ENCODE measurements at places on chromosomes 6 and 20.

DNA sequence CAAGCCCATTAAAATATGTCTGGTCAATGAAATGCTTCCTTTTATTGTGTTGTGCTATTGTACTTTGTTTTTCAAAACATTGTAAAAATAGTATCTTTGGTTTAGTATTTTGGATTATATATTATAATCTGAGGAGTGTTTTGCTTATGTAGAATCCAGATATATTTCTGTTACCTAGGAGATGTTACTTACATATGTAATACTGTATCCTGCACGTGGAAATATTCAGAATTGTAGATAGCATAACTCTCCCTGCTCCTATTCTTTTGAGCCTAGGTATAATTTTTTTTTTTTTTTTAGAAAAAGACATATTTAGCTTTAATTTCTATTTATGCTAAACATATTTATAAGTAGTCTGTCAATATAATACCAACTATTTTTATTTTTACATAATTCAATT lies 130.6 kb downstream of the CD109 start:
- no peak for DNase-seq

DNA sequence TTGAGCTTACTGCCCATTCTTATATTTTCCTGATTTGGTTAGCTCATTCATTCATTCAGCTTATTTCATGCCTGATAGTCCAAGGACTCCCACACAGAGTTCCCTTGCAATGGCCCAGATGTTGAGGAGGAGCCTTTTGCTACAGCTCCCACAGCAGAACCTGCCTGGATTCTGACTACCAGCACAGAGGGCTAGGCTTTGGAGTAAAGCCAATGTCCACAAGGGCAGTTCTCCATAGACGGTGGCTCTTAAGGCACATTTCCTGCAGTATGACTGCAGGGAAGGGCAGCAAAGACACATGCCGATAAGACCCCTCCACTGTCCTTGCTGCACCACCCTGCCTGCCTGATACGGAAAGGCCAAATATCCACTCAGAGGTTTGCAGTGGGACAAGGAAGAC lies 112.3 kb upstream of the SYNDIG1 start:
- DNase-seq: no peak

- no peak for DNase-seq
Observed at GRCh38 chr20:63343460-63344445, 17.4 kb downstream of the CHRNA4 start.

DNA sequence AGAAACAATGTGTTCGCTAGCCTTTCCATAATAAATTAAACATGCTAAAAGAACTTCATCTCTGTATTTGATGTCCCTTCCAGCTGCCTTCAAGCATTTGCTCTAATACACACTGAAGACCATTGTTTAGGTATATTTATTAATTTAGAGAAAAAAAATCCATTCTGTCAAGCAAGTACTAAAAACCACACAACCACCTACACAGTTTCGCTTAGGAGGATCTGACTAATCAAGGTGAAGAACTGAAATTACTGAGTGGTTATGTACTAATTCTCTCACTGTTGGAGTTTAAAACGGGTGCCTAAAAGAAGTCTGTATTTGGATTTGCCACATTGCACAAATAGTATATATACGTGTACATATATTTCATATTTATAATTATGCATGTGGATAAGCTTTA lies 58.9 kb downstream of the GMDS start:
- no peak for DNase-seq

GRCh38 chr6:85126485-85127167 lies 323.3 kb upstream of the NT5E start:
- DNase-seq: no peak

DNA sequence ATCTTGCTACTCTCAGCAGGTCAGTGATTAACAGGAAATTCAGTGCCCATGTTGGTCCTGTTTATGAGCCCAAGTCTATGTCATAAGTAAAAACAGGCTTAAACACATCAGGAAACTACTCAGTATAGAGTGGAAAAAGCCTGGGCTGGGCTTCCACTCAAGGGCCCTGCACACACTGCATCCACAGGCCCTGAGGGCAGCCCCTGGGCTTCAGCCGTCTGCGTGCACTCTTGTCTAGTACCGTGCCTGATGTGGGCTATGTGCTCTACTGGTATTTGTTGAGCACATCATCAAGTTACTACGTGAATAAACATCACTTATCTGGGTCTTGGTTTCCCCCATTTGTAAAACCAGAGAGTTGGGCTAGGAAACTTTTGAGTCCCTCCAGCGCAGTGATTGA lies 135.2 kb downstream of the PACRG start:
- DNase-seq: no peak

GRCh38 chr6:99026135-99026534 lies 78.4 kb upstream of the FBXL4 start:
- no peak for DNase-seq

- DNase-seq: peak; percentile 3
Observed at GRCh38 chr20:33443006-33443511, 504 bp downstream of the SNTA1 start.

GRCh38 chr20:17043323-17043722 lies 183.5 kb upstream of the PCSK2 start:
- no peak for DNase-seq

GRCh38 chr6:157860505-157860991 lies 37.5 kb downstream of the SNX9 start:
- no peak for DNase-seq

DNA sequence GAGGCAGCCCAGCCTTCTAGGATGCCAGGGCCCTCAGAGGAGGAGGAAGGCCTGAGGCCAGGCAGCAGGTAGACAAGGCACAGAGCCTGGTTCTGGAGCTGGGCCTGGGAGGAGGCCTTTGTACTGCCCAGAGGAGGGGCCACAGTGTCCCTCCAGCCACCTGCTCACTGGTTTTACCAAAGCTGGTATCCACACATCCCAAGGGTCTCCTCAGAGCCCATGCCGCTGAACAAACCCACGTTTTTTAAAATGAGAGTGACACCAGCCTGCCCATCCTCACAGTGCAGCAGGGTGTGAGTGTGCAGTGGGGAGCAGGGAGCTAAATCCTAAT lies 162.7 kb downstream of the LY86 start:
- DNase-seq: no peak

- no peak for DNase-seq
Observed at GRCh38 chr6:34656378-34657036, 40.1 kb downstream of the ILRUN start.

DNA sequence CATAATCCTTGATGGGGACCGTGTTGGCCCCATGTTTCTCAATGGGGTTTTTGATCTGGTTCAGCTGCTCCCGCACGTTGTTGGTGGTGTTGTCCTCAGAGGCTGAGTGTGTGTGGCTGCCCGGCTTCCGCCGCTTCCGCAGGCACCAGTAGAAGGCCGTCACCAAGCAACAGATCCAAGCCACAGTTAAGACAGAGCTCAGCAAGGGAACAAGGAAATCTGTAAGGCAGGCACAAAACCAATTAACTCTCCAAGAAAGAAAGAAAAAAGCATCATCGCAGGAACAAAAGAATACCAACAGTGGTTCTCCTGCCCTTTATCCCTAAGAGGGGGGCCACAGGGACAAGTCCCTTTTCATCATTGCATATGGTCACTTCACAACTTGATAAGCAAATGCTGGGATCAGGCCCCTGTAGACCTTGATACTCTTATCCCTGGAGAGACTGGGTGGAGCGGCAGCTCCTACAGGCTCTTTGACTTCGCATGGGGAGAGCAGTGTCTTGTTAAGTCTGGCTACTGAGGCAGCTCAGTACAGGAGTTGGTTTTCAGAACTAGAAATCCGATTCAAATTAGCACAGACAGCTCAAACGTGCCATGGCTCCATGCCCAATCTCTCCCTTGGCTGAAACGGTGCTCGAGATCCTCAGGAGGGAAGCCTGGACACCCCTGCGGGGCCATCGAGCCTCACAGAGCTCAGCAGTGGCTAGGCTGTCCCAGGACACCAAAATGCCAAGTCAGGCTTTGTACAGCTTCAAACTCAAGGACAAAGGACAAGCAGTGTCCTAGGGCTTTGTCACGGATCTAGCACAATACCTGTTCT lies 33.9 kb downstream of the JAG1 start:
- DNase-seq: no peak

DNA sequence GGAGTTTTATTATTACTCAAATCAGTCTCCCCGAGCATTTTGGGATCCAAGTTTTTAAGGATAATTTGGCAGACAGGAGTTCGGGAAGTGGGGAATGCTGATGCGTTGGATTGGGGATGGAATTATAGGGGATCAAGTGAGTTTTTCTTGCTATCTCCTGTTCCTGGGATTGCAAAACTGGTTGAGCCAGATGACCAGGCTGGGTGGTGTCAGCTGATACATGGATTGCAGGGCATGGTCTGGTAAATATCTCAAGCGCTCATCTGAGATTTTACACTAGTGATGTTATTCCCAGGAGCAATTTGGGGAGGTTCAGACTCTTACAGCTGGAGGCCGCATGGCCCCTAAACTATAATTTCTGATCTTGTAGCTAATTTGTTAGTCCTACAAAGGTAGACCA lies 54.7 kb downstream of the ENPP1 start:
- no peak for DNase-seq

GRCh38 chr6:83169511-83169910 lies 23.6 kb downstream of the PGM3 start:
- no peak for DNase-seq

DNA sequence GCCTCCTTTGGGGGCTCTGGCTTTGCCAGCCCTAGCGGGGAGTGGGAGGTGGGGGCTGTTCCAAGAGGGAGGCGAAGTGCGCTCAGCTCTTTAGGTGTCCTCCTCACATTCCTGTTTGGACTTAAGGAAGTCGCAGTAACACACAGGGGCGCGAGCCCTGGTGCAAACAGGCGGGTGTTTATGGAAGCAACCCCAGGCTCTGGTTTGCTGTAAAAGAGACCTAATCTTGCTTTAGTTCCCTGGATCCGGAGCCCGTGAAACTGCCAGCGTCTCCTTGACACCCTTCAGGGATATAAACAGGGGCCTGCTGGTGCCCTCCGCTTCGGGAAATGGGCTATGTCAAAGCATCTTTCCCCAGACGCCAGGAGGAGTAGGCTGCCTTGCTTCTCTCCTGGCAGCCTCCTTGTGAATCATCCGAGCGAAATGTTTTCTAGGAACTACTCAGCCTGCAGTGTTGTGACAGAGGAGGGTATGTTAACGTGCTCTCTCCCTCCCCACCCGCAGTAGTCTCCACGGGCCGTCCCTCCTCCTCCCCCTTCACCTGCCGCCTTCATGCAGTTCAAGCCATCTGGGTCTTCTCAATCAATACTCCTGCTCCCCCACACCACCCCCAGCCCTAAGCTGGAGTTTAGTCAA lies 168.0 kb upstream of the LRFN2 start:
- DNase-seq: no peak

DNA sequence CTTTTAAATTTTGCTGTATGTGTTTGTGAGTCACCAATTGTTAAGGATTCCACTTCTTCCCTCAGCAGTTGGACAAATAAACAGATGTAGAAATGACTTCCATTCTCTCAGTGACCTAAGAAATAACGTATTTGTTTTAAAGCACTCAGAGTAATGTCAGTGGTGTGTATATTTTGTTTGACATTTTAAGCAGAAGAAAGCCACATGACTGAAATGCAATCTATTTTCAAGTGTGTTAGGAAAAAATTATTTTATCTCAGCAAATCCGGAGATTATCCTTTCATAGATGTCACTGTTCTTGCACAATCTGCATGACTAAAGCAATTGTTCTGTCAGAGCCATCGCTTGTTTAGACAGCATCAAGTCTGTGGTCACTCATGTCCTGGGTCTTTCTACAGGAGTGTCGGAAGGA lies 77.1 kb downstream of the JAG1 start:
- DNase-seq: no peak

DNA sequence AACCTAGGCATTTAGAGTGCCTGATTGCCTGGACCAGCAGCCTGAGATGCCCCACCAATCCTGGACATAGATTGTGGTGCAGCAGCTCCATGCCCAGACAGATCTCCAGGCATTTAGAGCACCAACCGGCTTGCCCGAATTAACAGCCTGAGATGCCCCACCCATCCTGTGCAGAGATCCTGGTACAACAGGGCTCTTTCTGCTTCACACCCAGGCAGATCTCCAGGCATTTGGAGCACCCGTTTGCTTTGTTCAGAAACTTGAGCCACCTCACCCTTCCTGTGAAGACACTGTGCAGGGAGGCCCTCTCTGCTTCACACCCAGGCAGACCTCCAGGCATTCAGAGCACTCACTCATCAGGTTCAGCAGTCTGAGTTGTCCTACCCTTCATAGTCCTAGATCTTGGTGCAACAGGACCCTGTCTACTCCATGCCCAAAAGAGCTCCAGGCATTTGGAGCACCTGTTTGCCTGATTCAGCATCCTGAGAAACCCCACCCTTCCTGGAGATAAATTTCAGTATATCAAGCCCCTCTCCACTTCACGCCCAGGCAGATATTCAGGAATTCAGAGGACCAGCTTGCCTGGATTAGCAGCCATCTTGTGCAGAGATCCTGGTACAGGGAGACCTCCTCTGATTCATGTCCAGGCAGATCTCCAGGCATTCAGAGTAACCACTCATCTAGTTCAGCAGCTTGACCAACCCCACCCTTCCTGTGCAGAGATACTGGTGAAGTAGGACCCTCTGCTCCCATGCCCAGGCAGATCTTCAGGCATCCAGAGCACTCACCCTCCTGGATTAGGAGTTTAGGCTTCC lies 189.2 kb upstream of the FERMT1 start:
- no peak for DNase-seq

GRCh38 chr6:145112711-145113148 lies 622.6 kb downstream of the EPM2A start:
- no peak for DNase-seq

- DNase-seq: no peak
Observed at GRCh38 chr6:3137057-3137777, 18.7 kb downstream of the BPHL start.

DNA sequence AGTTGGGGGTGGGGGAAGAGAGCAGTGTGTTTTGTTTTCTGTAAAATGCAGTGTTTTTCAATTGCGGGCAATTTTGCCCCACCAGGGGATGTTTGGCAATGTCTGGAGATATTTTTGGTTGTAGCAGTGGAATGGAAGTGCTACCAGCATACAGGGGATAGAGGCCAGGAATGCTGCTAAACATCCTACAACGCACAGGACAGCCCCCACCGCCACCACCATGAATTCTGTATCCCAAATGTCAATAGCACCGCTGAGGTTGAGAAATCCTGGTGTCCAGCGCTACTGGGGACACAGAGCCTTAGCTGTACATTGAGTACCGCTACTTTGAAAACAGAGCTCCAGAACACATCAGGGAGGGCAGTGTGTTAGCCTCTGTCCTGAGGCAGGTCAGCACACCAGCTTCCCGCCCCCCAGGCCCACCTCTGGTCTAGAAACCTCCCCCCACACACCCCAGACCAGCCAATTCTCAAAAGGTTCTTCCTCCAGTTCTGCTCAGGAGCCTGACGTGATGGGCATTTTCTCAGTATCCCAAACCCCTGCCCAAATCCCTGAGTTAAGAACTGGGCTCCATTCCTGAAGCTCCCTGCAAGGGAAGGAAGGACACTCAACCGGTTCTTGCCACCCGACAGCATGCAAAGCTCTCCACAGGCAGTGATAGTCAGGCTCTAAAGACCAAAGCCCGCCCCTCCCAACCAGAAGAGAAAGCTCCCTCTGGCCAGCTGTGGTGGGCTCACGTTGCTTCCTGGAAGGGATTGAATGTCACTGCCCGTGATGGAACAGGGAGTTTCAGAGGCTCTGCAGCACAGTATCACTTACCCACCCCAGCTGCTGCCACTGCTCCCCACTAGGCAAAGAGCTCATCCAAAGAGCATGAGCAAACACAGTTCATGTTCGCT lies 321.5 kb upstream of the JARID2 start:
- no peak for DNase-seq

GRCh38 chr20:53369871-53370270 lies 223.8 kb downstream of the ZNF217 start:
- DNase-seq: no peak

- no peak for DNase-seq
Observed at GRCh38 chr20:14069796-14070195, 74.5 kb downstream of the MACROD2 start.

All from activated T-helper 1 cell treated with Interleukin-2 at 50 U/mL for 16 hours (primary cell).